Stimulated activated CD4-positive, alpha-beta T cell treated with anti-CD3 and anti-CD28 coated beads, TNF-alpha, amount 100 ng/mL, for 4 hours (primary cell): ENCODE measurements at places on chromosomes 5 and 9.

DNA sequence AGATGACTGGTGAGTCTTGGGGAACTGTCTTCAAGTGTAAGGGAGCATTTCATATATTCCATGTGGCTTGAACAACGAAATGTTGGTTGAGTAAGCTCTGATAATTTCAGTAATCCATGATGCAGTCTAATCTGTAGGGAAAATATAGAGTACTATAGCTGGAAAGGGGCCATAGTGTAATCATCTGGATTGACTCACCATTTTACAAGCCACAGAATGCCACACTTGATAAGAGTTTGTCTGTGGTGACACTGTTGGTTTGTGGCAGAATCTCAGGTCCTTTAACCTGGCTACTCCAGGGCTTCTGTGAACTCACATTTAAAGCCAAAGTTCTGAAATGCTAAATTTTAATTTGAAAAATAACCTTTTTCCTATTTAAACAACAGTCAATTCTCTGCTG, 16.3 kb upstream of the MAML1 start:
- no peak for DNase-seq

- DNase-seq = no peak
Measured at GRCh38 chr9:137370865-137371520, 52.0 kb downstream of the EXD3 start.

DNA sequence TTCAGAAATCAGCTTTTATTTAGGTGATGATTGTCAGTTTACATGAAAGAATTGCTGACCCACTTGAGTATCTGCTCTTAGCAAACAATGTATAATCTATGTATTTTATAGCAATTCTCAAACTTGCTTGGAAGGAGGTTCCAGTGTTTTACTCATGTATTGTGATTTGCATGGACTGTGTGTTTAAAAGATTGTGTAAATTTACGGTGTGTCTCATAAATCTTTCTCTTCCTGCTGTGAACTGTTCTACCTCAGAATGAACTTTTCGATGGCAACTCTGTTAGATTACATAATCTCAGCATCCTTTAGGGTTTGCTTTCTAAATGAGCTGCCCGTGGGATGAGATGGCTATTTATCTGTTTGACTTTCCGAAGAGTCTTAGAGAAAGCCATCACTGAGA, 122.5 kb downstream of the MEF2C start:
- no peak for DNase-seq

GRCh38 chr5:67748165-67748690, 467.3 kb upstream of the PIK3R1 start:
- DNase-seq = no peak

DNA sequence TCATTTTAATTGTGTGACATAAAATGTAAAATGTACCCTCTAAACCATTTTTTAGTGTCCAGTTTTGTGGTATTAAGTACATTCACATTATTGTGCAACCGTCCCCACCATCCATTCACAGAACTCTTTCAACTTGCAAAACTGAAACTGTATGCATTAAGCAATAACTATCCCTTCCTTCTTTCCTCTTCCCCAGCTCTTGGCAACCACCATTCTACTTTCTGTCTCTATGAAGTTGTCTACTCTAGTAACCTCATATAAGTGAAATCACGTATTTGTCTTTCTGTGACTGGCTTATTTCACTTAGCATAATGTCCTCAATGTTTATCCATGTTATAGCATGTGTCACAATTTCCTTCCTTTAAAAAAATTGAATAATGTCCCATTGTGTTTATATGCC, 142.4 kb downstream of the C9orf152 start:
- no peak for DNase-seq

DNA sequence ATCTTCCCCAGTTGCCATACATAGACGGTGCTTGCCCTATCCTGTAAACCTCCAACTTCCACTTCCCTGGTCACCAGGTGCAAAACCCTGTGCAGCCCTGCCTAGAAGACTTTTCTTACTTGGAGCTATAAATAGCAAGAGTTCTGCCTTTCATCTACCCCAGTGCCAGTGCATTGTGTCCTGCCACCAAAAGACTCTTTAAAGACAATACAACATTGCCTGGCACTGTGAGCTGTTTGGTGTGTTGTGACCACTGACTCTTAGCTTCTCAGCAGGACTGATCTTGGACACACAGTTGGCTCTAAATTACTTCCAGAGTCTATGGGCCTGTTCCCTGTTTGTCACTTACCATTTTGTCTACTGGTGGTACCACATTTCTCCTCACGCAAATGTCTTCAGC, 608.1 kb downstream of the CDH9 start:
- DNase-seq = no peak

DNA sequence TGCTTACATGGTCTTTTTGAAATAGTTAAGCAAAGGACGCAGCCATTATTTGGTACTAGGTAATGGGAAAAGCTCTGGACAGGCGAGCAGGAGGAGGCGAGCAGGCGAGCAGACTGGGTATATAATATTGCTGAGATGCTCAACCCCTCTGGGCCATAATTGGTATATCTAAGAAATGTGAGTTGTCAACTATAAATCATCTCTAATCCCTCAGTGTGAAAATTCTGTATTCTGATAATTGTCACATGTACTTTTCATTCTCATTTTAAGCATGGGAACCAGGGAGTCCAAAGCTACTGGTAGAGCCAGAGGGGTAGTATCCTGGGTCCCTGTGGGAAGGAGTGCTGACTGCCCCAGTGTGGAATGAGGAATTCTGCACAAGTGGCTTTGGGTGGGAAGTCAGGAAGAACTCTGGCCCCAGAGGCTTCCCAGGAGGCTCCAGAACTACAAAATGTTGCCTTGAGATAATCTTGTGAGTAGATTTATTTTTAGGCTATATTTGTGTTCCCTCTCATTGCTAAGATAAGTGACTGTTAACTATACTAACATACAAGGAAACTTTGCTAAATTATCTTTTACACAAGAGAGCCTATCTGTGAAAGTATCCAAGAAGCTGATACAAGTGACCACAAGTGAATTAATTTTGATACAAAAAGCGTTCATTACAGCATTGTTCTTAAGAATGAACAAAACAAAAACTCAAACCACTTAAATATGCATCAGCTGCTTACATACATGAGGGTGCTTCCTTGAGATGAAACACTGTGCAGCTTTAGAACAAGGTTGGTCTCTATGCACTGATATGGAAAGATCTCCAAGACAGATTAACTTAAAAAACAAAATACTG, 70.5 kb upstream of the TNFAIP8 start:
- no peak for DNase-seq

DNA sequence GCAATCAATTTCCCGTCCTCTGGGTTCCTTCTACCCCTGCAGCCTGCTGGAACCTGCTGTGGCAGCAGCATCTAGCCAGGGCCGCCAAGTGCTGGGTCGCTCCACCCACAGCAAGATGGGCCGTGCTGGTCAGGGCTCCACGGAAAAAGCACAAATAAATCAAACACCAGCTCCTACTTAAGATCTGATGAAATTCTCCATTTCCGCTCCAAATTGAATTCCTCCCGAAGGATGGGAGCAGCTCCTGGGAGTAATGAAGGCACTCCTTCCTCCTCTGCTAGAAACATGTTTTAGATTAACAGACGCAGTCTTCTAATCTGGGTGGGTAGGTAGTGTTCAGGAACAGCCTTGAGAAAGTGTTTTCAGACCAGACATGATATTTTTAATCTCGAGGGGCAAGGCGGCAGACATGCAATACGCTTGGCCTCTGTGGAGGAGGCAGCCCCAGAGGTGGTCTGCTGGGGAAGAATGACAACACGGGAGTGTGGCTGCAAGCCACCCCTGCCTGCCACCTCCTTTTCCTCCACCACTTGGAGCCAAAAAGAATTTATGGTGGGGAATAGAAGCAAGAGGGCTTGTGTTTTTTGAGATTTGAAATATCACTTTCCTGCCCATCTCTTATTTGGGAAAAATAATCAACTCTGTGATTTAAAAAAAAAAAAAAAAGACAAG, 194.1 kb downstream of the AOPEP start:
- DNase-seq = no peak

DNA sequence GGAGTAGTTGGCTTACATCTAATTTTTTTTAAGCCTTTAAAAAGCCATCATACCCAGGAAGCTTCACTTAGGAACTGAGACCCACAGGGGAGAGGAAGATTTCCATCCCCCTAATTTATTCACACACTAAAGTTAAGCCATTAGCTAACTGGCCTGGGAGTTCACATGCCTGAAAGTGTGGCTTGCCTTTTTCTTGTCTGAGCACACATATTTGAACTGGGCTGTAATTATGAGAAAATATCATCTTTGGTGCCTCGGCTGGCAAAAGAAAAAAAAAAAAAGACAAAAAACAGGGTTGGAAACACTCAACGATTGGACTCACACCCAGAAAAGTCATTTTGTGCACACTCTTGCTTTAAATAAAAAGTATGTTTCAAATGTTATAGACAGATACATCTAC, 847.3 kb downstream of the MAT2B start:
- no peak for DNase-seq

DNA sequence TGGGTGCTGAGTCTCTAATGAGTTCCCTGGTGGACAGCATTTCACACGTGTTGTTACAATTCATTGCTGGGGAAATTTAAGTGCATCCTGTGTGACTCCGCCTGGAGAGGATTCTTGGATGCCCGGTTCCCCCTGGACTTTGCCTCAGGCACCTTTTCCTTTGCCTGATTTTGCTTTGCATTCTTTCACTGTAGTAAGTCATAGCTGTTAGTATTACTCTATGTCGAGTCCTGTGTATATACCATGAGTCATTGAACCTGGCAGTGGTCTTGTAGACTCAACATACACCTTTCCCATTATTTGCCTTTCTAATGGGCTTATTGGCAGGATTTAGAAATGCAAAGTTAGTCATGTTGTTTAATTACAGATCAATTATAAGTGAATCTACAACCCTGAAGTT, 81.9 kb upstream of the DHFR start:
- no peak for DNase-seq

- no peak for DNase-seq
Measured at GRCh38 chr5:138275379-138275782, 960 bp upstream of the GFRA3 start.

DNA sequence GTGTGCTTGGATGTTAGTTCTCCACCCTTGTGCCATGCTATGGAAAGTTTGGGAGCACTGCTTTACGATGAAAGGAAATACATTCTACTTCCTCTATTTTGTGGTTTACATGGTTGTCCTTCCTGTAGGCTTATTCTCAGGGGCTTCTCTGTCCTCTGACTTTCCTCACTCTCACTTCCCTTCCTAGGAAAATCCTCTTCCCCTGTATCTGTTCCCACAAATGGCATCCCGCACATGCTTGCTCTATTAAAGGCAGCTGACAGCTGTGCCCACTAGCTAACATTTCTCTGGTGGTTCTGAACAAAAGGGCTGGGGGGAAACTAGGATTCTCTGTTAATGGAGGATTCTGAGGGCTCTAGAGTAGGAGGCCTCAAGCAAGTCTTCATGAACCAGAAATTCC, 52.4 kb downstream of the FAM170A start:
- DNase-seq = no peak

DNA sequence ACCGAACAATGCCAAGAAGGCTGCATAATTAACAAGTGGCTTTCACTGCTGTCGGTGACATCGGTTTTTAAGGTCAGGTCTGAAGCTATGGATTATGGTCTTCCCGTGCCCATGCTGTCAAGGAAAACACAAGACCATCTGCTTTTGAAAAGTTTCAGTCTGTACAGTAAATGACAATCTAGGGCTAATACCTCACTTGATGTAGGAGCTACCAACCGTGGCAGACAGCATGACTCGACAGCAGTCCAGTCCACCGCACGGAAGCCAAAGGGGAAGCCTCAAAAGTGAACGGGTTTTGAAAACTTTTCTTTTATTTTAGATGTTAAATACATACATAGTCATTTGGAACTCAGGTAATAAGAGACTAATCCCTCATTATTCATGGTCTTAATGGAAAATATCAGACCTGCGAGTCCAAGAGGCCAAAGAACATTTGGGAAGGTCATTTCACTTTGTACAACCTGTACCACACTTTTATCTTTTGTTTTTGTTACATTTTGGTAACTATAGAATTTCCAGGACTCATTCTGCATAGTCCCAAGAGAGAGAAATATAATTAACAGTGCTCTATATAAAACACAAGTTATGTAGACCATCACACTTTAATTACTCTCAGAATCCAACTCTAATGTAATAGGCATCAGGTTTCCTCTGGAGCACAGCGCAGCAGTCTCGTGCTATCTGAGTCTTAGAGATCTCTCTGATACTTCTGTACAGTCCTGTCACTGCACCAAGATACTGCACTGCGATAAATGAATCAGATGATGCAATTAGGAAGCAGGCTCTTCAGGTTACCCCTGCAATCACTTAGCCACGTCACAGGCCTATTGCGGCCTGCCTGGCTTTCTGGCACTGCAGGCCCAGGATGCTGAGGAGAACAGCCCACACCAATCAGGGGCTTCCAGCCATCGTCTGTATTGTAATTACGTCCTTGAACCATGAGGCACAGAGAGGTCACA, 184.9 kb downstream of the FANCC start:
- DNase-seq = no peak

DNA sequence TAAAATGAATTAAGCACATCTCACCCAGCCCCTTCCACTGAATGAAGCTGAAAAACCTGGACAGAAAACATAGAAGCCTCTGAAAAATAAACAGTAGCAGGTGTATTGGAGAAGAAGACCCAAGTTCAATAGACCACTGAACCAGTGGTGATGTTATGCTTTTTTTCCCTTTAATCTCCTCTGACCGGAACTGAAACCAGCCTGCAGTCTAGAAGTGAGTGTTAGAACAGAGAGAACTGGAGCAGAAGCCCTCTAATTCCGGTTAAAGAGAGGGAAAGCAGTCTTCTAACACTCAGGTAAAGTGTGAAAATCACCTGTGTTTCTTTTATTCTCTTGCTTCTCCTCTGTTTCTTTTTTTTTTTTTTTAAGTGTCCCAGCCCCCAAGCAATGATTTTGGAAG, 83.5 kb upstream of the CCL21 start:
- no peak for DNase-seq

DNA sequence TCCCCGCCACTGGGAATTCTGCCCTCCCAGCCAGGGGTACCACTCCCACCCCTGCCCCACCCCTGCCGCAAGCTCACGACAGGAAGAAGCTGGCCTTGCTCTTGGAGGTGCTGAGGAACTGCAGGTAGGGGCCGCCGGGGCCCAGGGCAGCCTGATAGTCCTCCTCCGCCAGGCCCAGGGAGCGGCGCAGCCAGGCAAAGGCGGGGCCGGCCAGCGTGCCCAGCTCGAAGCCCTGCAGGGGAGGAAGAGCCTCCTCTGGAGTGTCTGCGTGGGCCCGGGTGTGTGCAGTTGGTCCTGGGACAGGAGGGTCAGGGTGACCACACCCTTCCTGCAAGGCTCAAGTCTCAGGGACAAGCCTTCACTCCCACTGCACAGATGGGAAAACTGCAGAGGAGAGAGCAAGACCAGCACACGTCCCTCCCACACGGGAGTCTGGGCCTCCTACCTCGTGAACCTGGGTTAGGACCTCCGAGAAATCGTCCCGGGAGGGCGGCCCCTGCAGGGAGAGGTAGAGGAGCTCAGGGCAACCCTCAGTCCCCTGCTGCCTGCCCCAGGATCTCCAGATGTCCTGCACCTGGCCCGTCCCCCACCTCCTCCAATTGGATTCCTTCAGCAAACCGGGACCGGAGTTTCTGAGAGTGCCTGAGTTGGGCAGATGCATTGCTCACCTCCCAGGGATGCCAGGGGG, 2.4 kb downstream of the PIP5KL1 start:
- no peak for DNase-seq

DNA sequence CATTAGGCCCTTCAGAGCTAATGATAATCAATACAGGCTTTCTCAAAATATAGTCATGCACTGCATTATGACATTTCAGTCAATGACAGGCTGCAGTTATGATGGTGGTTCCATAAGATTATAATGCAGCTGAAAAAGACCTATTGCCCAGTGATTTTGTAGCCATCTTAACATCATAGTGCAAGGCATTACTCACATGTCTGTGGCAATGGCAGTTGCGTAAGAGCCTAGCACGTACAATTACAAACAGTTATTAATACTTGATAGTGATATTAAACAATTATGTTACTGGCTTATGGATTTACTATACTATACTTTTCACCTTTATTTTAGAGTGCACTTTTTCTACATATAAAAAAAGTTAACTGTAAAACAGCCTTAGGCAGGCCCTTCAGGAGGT, 214.8 kb downstream of the ISL1 start:
- no peak for DNase-seq
